ENCODE measurements at places on chromosomes 6 and 20.

DNA sequence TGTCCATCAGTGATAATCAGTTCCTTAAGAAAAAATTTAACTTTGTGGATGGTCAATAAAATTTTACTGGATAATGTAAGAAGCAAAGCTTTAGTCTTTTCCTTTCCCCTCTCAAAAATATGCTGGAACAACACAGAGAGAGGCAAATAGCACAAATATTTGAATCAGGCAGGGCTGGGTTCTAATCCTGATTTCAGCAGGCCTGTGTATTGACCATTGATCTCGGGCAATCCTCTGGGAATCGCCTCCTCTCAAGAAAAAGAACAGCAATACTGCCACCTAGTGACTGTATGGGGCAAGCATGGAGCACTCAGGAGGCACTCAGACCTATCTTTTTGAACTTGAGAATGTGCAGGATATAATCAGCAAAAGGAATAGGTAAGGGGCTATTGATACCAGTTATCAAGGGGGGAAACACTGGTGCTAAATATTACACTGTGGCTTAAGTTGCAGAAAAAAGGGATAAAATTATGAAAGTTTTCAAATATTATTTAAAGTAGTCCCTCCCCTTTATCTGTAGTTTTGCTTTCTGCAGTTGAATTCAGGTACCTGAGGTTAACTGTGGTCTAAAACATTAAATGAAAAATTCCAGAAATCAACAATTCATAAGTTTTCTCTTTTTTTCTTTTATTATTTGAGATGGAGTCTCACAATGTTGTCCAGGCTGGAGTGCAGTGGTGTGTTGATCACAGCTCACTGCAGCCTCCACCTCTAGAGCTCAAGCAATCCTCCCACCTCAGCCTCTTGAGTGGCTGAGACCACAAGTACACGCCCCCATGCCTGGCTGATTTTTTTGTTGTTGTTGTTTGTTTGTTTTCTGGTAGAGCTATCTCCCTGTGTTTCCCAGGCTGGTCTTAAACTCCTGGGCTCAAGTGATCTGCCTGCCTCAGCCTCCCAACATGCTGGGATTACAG lies 91.8 kb upstream of the NHSL1 start:
- DNase-seq, result peak; percentile 77

- no peak for DNase-seq
Observed at GRCh38 chr6:109821428-109821827, 130.3 kb downstream of the FIG4 start.

- DNase-seq, result no peak
Observed at GRCh38 chr20:25364180-25364788, 26.4 kb downstream of the ABHD12 start.

GRCh38 chr20:22214296-22214695 lies 370.1 kb downstream of the FOXA2 start:
- no peak for DNase-seq

GRCh38 chr6:127031511-127031910 lies 87.0 kb upstream of the RSPO3 start:
- DNase-seq, result peak; percentile 12

GRCh38 chr6:36028877-36029324 lies 1.3 kb downstream of the MAPK14 start:
- peak; percentile 49 for DNase-seq

- DNase-seq, result no peak
Observed at GRCh38 chr6:18363746-18364145, 23.4 kb upstream of the RNF144B start.

GRCh38 chr6:152836523-152836922 lies 85.9 kb downstream of the VIP start:
- no peak for DNase-seq

DNA sequence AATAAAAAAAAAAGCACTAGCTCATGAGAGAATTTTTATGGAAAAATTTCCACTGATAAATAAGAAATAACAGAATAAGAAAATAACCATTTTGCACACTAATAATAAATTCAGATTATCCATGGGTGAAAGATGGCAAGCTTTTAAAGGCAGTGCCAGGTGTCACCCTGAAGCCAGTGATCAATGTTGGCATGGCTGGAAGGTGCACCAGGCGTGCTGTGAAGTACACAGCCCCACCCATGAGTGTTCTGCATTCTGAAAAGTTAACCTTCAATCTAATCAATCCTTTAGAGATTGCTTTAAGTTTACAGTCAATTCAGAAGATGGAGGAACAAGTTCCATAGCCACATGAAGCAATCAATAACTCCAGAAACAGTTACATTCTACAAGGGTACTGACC lies 284.4 kb downstream of the C6orf118 start:
- DNase-seq, result no peak

DNA sequence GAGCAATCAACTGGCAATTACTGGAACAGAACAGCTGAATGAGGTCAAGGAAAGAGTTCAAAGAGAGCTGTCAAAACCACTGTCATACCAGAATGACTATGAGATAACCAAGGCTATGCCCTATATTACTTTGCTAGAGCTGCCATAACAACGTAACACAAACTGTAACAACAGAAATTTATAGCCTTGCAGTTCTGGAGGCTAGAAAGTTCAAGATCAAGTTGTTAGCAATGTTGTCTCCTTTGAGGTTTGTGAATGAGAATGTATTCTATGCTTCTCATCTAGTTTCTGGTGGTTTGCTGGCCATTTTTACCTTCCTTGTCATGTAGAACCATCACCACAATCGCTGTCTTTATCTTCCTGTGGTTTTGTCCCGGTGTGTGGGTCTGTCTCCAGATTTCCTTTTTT lies 1323.0 kb upstream of the GJE1 start:
- no peak for DNase-seq

- DNase-seq, result no peak
Observed at GRCh38 chr6:66940003-66940402, 1233.0 kb upstream of the EYS start.

- no peak for DNase-seq
Observed at GRCh38 chr6:118350881-118351430, 197.1 kb upstream of the PLN start.

DNA sequence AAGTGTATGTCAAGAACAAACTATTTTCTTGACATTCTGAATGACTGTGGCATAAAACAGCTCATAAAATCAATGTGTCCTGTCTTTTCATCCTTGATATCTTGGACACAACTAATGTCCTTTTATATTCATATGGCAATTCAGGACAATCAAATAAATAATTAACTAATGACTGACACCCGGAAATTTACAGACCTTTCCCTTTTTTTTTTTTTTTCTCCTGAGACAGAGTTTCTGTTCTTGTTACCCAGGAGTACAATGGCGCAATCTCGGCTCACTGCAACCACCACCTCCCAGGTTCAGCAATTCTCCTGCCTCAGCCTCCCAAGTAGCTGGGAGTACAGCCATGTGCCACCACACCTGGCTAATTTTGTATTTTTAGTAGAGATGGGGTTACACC lies 107.1 kb upstream of the LGSN start:
- no peak for DNase-seq

DNA sequence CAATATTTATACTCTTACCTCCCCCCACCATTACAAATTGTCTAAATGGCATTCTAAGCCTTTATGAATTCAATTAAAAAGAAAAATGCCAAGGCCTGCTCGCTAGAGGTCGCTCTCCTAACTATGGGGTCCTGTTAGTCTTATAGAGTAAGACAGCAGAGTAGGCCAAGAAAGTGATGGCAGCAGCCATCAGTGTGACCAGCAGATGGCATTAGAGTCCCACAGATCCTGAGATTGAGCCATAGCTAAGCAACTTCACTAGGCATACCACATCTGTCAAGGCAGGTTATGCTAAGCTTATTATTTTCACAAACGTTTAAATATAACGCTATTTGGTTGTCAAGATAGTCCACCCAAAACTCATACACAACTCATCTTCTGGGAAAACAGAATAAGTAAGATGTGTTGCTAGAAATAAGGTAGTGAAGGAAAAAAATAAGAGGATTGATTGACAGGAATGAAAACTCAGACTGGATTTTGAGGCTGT lies 57.6 kb upstream of the SCAF8 start:
- DNase-seq, result peak; percentile 97

- DNase-seq, result no peak
Observed at GRCh38 chr6:167811442-167812087, 15.1 kb upstream of the AFDN start.

GRCh38 chr6:161356167-161356854 lies 82.5 kb upstream of the AGPAT4 start:
- no peak for DNase-seq

GRCh38 chr20:14344746-14345145 lies 7.3 kb upstream of the FLRT3 start:
- DNase-seq, result no peak

DNA sequence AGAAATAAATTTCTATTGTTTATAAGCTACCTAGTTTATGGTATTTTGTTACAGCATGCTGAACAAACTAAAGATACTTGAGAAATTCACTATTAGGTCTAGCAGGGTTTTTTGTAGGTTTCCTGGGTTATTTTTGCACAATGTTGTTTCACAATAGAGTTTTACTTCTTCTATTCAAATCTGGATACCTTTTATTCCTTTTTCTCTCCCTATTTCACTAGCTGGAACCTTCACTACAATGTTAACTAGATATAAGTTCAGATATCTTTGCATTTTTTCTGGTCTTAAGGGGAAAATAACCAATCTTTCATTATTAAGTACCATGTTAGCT lies 237.7 kb upstream of the CITED2 start:
- no peak for DNase-seq

- DNase-seq, result peak; percentile 61
Observed at GRCh38 chr20:36181934-36182603, 27.5 kb downstream of the EPB41L1 start.

DNA sequence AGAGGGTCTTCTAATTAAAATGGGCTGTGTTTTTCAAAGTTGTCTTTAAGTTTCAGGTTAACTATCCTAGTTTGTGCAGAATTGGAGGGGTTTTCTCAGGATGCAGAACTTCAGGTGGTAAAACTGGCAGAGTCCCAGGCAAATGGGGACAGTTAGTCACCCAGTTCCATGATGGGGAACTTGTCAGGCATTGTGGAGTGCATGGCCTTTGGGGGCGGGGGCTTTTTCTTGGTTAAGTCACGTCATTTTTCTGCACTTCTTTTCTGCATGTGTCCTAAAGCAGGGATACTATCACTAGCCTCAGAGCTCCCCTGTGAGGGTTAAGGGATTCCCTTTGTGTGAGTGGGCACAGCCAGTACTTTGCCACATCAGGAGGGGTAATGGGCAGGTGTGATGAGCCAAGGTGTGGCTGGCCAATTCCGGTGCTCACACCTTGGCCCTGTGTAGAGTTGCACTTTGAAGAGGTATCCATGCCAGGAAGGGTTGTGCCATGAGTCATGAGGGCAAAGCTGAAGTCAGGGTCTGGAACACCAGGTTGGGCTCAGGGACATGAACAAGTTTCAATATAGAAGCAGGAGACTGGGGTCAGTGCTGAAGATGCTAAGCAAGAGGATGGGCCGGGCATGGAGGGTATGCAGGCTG lies 126.0 kb upstream of the RREB1 start:
- DNase-seq, result no peak

DNA sequence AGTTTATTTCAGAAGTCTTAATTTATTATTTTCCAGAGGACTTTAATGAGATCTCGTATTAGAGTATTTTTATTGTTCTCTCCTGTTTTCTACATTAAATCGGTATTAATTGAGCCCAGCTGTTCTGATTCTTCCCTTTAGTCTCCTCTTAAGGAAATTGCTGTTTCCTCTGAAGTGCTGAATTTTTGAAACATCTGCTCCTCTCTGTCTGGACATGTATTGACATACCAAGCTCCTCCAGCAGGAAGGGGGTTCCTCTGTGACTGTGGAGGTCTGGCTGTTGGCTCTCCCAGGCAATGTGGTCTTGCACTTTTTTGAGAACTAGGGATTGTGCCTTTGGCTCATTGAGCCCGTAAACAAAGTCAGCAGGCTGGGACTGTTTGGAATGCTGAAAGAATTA lies 74.9 kb downstream of the MAP3K4 start:
- DNase-seq, result peak; percentile 21

DNA sequence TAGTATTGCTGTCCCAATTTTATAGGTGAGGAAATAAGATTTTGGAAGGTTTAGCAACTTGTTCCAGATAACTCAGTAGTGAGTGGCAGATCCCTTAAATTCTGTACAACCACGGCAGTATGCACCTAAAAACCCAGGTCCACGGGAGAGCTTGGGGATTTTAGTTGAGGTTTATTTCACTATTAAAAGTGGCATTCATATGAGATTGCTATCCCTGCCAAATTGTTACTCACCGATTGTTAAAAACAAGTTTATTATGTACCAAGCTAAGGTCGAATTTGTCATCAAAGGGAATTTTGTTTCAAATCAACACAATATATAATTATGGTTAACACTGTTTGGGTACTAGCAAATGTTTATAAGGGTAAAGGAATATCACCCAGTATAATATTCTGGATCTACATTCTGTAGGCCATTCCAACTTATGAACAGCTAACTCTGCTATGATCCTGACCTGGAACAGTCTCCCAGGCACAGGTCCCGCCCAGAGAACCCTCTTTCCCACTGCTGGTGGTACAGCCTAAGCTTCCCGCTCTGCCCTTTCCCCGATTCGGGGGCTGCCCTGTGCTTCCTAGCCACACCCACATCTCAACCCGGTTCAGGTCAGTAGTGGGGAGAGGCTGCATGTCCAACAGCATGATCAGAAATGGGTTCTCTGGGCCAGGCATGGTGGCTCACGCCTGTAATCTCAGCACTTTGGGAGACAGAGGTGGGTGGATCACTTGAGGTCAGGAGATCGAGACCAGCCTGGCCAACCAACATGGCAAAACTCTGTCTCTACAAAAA lies 24.9 kb downstream of the GPLD1 start:
- DNase-seq, result no peak

- peak; percentile 26 for DNase-seq
Observed at GRCh38 chr6:2274981-2275891, 29.8 kb upstream of the GMDS start.

DNA sequence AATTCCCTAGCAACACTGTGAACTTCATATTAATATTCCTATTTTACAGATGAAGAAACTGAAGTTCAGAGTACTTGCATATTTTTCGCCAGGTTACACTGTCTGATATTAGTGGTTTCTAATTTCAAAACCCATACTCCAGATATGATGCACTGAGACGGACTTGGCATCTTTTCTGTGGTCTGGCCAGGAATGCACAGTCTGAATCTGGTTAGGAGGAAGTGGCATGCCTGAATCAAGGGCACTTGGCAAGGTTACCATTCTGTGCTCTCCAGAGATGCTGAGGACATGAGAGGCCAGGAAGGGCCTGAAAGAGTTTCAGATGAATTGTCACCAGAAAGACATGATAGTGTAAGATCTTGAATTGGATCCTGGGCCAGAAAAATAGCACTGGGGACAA lies 150.1 kb downstream of the HAO1 start:
- DNase-seq, result peak; percentile 74

- no peak for DNase-seq
Observed at GRCh38 chr20:62266340-62266739, 28.0 kb downstream of the OSBPL2 start.

DNA sequence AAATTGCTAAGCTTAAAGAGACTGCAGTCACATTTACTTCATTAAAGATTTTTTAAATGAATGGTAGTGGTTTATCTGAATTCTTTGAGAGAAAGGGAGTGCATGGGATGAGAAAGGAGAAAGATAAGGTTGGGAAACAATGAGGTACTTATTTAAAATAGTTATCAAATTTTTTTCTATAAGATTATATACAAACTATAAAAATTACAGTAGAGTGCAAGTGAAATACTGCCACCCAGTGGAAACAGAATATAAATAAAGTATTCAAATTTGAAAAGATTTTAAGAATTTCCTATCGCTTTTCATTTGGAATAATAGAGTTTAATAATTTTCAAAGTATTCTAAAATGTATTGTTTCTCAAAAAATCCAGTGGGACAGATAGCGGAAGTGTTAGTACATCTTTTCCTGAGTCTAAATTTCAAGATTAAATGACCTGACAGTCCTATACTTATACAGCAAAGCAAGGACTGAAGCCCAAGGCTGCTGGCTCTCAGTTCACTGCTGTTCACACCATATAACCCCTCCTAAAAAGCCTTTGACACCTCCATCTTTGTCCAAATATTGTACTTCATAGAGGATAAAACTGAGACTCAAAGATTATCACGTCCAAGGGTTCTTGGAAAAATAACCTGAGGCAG lies 31.1 kb downstream of the EPM2A start:
- no peak for DNase-seq
